ENCODE measurements at places on chromosomes 7 and 10. TPM values are rescaled to one million over a fixed set of nuclear protein-coding genes. Genes with fewer than 3 reads are reported as not detected.

DNA sequence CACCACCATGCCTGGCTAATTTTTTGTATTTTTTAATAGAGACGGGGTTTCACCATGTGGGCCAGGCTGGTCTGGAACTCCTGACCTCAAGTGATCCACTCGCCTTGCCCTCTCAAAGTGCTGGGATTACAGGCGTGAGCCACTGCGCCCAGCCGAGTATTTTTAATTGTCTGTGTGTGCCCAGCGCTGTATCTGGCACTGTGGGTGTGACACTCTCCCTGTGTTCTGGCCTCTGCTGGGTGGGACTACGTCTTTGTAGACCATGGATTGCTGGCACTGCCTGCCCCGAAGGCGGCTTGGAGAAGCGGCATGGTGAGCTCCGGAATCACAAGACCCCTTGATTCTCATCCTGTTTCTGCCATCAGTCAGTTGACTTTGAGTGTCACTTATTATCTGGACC is 136.2 kb downstream of the CDH23 start:
- no peak overlapping the region for H3K27ac ChIP-seq
- no peaks in the 10 kb centered on the region for H3K36me3 ChIP-seq
- no peaks in the 10 kb centered on the region for H3K27me3 ChIP-seq
- H3K4me1 ChIP-seq, result no peaks in the 10 kb centered on the region

DNA sequence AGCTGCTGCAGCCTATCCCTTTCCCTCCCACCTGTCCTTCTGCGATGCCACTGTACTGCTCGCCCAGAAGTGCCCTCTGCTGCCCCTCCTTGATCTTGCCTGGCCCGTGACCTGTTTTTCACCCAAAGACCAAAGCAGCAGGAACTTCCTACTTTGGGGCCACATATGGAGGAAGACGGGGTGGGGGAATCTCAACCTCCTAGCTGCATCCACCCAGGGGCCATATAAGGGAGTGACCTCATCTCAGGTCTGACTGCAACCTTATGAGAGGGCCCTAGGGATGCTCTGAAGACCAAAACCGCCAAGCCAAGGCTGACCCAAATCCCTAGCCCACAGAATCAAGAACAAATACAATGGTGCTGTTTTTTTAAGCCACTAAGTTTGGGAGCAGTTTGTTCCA is 15.7 kb downstream of the PRKCQ start:
- H3K4me1 ChIP-seq, result no peaks in the 10 kb centered on the region
- DNase-seq, result no peak
- no peak overlapping the region for H3K27ac ChIP-seq
- no peaks in the 10 kb centered on the region for H3K27me3 ChIP-seq

DNA sequence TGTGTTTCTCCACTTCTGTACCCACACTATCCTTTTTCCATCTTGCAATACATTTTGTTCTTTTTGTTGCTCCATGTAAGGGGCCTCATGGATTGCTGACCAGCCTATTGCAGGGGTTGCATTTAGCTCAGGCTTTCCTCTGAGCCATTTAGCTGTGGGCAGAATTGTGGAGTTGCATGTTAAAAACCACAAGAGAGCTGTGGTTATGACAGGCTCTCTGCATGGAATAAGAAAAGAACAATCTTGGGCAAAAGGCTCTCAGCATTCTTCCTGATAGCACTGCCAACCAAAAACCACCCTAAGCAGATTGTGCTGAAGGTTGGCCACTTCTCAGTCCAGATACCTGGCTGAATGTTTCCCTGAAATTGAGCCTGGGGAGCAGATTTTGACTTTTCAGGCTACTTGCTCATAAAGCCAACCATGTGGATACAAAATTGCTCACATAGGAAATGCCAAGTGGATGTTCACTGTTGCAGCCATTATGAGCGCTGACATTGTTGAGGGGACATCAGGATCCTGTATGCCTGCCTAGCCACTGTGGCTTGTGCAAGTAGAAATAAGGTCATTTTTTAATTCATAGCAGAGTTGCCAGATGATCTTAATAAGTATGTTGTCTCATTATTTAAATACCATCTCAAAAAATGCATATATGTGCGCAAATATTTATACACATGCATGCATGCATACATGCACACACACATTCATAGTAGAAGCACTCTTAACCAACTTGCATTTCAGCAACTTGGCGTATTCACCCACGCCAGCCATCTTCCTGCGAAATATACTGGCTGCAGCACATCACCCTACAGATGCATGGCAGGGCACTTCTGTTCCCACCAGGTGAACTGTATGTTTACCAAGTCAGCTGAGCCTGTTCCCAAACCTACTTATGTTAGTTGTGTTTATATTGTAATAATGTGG is 695.4 kb downstream of the LRMDA start:
- H3K4me1 ChIP-seq, result no peaks in the 10 kb centered on the region
- H3K36me3 ChIP-seq, result no peaks in the 10 kb centered on the region

GRCh38 chr10:34689053-34689452 is 126.0 kb downstream of the PARD3 start:
- H3K27ac ChIP-seq, result no peak overlapping the region
- H3K4me1 ChIP-seq, result no peaks in the 10 kb centered on the region
- H3K4me3 ChIP-seq, result no peak overlapping the region
- DNase-seq, result no peak
- H3K36me3 ChIP-seq, result no peaks in the 10 kb centered on the region

- H3K4me3 ChIP-seq, result no peak overlapping the region
- no peak overlapping the region for H3K27ac ChIP-seq
- DNase-seq, result peak; percentile 43
- H3K36me3 ChIP-seq, result no peaks in the 10 kb centered on the region
- H3K27me3 ChIP-seq, result no peaks in the 10 kb centered on the region
- no peaks in the 10 kb centered on the region for H3K4me1 ChIP-seq
These were observed 231.1 kb downstream of the ARHGAP12 start for GRCh38 chr10:31697271-31698180.

DNA sequence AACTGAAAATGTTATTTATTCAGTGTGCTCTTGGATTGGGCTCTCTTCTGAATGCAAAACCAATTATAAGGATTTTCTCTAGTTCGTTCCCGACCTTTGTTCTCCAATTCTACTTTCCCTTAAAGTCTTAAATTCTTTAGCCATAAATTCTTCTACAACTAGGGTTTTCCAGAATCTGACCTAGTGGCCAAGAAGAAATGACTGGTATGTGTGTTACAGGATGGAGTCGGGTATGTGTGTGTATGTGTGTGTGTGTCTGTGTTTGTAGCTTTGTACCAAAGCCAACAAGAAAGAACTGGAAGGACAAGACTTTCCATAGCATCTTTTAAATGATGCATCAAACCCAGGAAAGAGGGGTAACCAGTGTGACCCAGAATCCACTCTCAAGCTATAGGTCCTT is 25.8 kb upstream of the LEP start:
- no peaks in the 10 kb centered on the region for H3K36me3 ChIP-seq
- no peaks in the 10 kb centered on the region for H3K27me3 ChIP-seq
- no peak overlapping the region for H3K4me3 ChIP-seq
- H3K4me1 ChIP-seq, result no peaks in the 10 kb centered on the region

- peaks cover 7% of the 10 kb centered on the region for H3K27me3 ChIP-seq
- no peaks in the 10 kb centered on the region for H3K4me1 ChIP-seq
- H3K36me3 ChIP-seq, result no peaks in the 10 kb centered on the region
- no peak for DNase-seq
- no peak overlapping the region for H3K4me3 ChIP-seq
These were observed 567.3 kb downstream of the AUTS2 start for GRCh38 chr7:70165477-70166170.

- no peaks in the 10 kb centered on the region for H3K36me3 ChIP-seq
- DNase-seq, result no peak
- no peak overlapping the region for H3K4me3 ChIP-seq
- no peak overlapping the region for H3K27ac ChIP-seq
- H3K27me3 ChIP-seq, result no peaks in the 10 kb centered on the region
These were observed 179.2 kb upstream of the ZMIZ1 start for GRCh38 chr10:78889536-78890063.

GRCh38 chr7:45939574-45939973 is 18.5 kb upstream of the IGFBP3 start:
- no peaks in the 10 kb centered on the region for H3K36me3 ChIP-seq
- H3K27me3 ChIP-seq, result no peaks in the 10 kb centered on the region
- no peak overlapping the region for H3K4me3 ChIP-seq
- DNase-seq, result no peak
- H3K27ac ChIP-seq, result no peak overlapping the region
- no peaks in the 10 kb centered on the region for H3K4me1 ChIP-seq

DNA sequence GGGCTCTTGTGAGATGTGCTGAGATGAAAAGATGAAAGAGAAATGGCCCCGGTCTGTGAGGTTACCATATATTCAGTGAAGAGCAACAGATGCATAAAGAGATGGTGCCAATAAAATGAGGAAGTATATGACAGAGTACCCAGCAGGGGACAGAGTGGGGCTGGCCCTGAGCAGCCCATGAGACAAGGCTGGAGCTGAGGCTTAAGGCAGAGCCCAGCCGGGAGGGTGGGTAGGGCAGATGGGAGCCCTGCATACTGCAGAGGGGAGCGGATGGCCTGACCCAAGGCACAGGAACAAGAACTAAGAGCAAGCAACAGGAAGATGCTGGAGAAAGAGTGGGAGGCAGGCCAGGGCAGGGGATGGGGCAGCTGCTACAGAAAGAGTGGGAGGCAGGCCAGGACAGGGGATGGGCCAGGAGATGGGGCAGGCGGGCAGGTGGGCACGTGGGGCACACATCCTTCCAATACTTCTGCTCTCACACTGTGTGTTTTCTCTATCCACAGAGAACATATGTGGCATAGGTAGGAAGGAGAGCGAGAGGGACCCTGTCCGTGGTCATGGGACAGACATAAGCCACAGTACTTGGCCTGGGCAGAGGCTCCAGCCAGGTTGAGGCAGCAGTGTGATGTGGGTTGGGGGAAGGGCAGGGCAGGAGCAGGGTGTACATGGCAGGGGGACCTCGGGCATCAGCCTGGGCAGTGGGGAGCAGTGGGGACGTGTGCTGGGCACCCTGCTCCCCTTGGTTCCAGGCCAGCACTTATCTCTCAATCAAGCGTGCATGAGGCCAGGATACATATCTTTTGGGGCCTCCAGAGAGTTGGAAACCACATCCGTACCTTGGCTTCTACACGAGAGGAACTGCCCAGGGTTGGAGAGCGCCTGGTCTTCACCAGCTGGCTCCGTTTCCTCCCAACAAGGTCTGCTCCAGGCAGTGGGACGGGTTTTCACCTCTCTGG is 91.6 kb upstream of the IKZF1 start:
- peaks cover 95% of the 10 kb centered on the region for H3K27me3 ChIP-seq
- DNase-seq, result no peak
- H3K27ac ChIP-seq, result no peak overlapping the region
- no peaks in the 10 kb centered on the region for H3K4me1 ChIP-seq
- H3K4me3 ChIP-seq, result no peak overlapping the region
- no peaks in the 10 kb centered on the region for H3K36me3 ChIP-seq

DNA sequence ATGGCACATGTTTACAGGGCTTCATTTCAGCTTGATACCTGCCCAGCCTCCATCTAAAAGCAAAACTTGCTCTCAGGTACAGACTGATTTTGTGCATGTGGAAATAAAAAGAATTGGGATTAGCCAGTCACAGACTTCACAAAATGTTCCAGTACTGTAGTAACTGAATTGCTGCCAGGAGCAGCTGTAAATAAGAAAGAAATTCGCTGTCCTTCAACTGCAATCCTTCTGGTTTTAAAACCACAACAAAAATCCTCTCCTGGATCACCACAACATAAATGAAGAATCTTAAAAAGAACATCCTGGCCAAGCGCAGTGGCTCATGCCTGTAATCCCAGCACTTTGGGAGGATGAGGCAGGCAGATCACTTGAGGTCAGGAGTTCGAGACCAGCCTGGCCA is 3.9 kb upstream of the MIOS start:
- DNase-seq, result no peak
- H3K4me1 ChIP-seq, result peaks cover 42% of the 10 kb centered on the region
- H3K27me3 ChIP-seq, result no peaks in the 10 kb centered on the region
- no peaks in the 10 kb centered on the region for H3K36me3 ChIP-seq
- H3K4me3 ChIP-seq, result no peak overlapping the region

GRCh38 chr10:103077491-103078308 is 115.4 kb downstream of the NT5C2 start:
- H3K4me1 ChIP-seq, result no peaks in the 10 kb centered on the region
- no peak overlapping the region for H3K4me3 ChIP-seq
- H3K36me3 ChIP-seq, result no peaks in the 10 kb centered on the region
- no peaks in the 10 kb centered on the region for H3K27me3 ChIP-seq
- H3K27ac ChIP-seq, result no peak overlapping the region

GRCh38 chr7:112515989-112516388 is 35.2 kb downstream of the LSMEM1 start:
- no peak for DNase-seq
- H3K27me3 ChIP-seq, result peaks cover 23% of the 10 kb centered on the region
- H3K27ac ChIP-seq, result no peak overlapping the region
- no peaks in the 10 kb centered on the region for H3K36me3 ChIP-seq
- no peak overlapping the region for H3K4me3 ChIP-seq
- H3K4me1 ChIP-seq, result no peaks in the 10 kb centered on the region

- H3K4me3 ChIP-seq, result no peak overlapping the region
- H3K4me1 ChIP-seq, result no peaks in the 10 kb centered on the region
- no peaks in the 10 kb centered on the region for H3K27me3 ChIP-seq
- no peak for DNase-seq
These were observed 133.3 kb downstream of the DGKB start for GRCh38 chr7:14769261-14769660.

DNA sequence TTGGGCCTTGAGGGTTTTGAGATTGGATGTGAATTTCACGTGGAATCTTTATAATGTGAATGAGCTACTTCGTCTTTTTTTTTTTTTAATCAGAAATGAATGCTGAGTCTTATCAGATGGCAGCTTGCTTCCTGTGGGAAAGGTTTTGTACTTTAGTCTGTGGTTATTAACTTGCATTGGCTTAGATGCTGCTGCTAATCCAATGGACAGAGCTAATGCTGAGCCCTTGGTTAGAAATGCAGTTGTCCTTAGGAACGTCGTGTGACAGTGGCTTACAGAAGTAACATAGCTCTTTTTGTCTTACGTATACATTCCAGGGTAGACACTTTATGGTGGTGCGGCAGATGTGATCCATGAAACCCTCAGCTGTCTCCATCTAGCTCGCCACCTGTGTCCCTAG is 32.8 kb downstream of the ADCY1 start:
- H3K36me3 ChIP-seq, result no peaks in the 10 kb centered on the region
- no peak overlapping the region for H3K27ac ChIP-seq
- H3K4me3 ChIP-seq, result no peak overlapping the region
- peaks cover 59% of the 10 kb centered on the region for H3K27me3 ChIP-seq
- DNase-seq, result no peak

- no peaks in the 10 kb centered on the region for H3K36me3 ChIP-seq
- H3K27ac ChIP-seq, result no peak overlapping the region
- H3K27me3 ChIP-seq, result no peaks in the 10 kb centered on the region
- no peak for DNase-seq
- no peak overlapping the region for H3K4me3 ChIP-seq
- no peaks in the 10 kb centered on the region for H3K4me1 ChIP-seq
These were observed 661.7 kb upstream of the SORCS1 start for GRCh38 chr10:107826171-107826570.

GRCh38 chr7:23298141-23298881 is 828 bp upstream of the MALSU1 start:
- no peaks in the 10 kb centered on the region for H3K27me3 ChIP-seq
- H3K4me3 ChIP-seq, result peak overlapping the region; percentile 71
- peaks cover 18% of the 10 kb centered on the region for H3K36me3 ChIP-seq
- peak overlapping the region; percentile 85 for H3K27ac ChIP-seq
- peak; percentile 90 for DNase-seq

Gene GHRHR
- total RNA-seq, result not detected

Gene ACSM6
- total RNA-seq, result not detected

Gene LIPF
- total RNA-seq, result not detected

Gene SH2B2
- total RNA-seq, result 12.1 TPM

Gene EN2
- total RNA-seq, result not detected

Gene OR2A42
- not detected for total RNA-seq

Gene CHN2
- total RNA-seq, result not detected

Gene TRPV6
- 14.7 TPM for total RNA-seq

Gene TNPO3
- 56.6 TPM for total RNA-seq

Gene NRCAM
- 42.6 TPM for total RNA-seq
